ENCODE measurements at places on chromosomes 4 and X.

DNA sequence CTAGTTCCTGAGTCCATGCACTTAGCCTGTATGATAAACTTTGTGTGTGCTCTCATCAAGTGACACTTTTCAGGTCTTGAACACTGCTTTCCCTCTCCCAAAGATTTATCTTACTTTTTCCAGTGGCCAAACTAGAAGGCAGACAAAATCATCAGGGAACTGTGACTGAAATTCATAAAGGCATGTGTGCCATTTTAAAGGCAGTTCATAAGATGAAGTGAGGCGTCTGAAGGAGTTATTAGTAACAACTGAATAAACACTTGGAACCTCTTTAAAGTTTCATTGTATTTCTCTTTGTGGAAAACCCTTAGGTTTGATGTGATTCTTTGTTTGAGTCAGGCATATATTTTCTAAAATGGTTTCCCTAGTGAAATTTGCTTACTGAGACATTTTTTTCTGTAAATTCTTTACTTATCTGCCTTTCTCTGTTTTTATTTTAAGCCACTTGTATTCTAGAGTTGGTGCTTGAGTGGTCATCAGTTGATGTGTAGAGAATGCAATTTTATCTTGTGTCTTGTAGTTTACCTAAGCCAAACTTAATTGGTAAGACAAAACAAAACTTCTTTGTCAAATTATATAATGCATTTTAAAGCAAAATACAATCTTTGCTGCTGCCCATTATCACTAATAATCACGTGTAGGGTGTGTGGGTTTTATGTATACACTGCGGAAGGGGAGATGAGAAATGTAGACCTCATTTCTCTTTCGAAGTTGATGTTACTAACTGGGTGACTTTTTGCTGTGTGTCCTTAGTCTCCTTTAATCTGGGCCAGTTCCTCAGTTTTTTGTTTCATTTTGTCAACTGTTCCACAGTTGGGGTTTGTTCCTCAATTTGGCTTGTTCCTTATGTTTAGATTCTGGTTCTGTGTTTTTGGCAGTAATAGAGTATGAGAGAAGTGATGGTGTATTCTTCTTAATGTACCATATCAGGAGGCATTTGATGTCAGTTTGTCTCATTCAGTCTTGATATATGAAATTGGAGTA, 56.8 kb downstream of the RBPJ start:
- DNase-seq = no peak

GRCh38 chr4:100428051-100428450, 89.8 kb downstream of the EMCN start:
- DNase-seq = no peak

DNA sequence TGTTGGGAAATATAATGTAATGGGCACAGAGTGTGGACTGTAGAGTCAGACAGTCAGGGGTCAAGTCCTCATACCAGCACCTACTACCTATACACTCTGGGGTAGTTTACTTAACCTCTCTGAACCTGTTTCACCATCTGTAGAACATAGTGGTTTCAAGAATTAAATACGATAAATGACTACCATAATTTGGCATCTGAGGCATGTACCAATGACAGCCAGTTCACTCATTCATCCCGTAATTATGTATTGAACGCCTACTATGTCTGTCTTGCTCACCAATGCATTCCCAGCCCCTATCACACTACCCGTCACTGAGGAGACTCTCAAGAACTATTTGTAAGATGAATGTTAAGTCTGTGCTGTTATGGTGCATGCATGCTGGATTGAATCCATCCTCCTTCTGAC, 2.0 kb upstream of the FGB start:
- DNase-seq = no peak

GRCh38 chr4:101753721-101754120, 36.8 kb upstream of the BANK1 start:
- DNase-seq = no peak

DNA sequence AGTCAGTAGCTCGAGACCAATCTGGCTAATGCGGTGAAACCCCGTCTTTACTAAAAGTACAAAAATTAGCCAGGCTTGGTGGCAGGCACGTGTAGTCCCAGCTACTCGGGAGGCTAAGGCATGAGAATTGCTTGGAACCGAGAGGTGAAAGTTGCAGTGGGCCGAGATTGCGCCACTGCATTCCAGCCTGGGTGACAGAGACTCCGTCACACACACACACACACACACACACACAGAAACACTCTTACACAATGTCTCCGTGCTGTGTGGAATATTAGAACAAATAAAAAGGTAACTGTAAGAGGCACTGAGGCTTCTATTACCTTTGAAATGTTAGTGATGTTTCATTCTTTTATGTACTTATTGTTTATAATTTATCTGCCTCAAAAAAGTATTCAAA, 326.6 kb downstream of the GPAT3 start:
- no peak for DNase-seq
